ENCODE measurements at places on chromosomes 5 and 9. TPM values are rescaled to one million over a fixed set of nuclear protein-coding genes. Genes with fewer than 3 reads are reported as not detected.

DNA sequence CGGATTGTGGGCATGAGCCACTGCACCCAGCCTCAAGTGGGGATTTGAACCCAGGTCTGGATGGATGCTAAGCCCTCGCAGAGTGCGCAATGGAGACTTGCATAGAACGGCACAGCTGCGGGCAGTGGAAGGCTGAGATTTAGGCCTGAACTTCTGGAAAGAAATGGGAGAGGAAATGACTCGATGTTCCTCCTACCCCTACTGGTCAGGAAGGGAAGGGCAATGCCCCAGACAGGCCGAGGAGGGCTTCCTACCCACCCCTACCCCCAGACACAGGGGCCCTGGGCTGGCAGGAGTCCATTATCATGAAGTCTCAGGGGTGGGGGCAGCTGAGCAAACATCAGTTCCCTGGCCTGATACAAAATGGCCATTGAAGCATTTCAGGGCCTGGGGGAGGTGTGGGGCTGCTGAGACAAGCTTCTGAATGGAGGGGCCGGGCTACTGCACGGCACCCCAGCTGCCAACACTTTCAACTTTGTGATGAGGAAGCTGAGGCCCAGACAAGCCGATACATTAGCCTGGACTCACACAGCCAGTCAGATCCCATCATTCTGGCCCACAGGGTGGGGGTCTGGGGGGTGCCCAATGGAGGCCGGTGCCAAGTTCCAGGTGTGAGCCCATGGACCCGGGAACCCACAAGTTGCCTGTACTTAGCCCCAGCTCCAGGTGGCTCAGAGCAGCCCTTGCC lies 13.5 kb upstream of the WDR38 start:
- DNase-seq = no peak

The SLC34A1 gene
- total RNA-seq = 0.19 TPM

GRCh38 chr9:39108145-39108544 lies 179.8 kb downstream of the CNTNAP3 start:
- DNase-seq = no peak

DNA sequence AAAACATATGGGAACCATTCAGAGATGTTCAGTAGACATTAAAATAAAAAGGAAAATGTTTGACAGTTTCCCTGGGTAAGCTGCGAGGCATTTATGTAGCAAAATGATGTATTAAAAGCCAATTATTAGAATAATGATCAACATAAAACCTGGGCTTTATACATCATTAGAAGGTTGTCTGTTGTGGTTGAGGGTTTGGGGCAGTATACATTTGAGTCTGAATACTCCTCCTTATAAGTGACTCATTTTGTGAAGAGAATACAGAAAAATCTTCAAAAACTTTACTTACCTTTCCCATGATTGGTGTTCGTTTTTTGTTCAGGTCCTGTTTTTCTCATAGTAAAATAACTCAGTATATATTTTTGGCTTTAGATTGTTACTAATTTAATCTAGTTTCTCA lies 119.5 kb downstream of the ZCCHC7 start:
- DNase-seq = no peak
